Suprapubic skin (tissue), 4 donors: ENCODE measurements at places on chromosomes 16 and 17.

GRCh38 chr17:32793841-32794240 lies 83.1 kb downstream of the MYO1D start:
- H3K4me1 ChIP-seq, result peaks cover 11% of the 10 kb centered on the region
- no peak overlapping the region for H3K4me3 ChIP-seq
- no peaks in the 10 kb centered on the region for H3K27me3 ChIP-seq
- DNase-seq, result no peak
- H3K27ac ChIP-seq, result no peak overlapping the region
- no peaks in the 10 kb centered on the region for H3K36me3 ChIP-seq

GRCh38 chr16:56349711-56350161 lies 75.6 kb downstream of the AMFR start:
- no peaks in the 10 kb centered on the region for H3K27me3 ChIP-seq
- H3K36me3 ChIP-seq, result no peaks in the 10 kb centered on the region
- H3K4me3 ChIP-seq, result no peak overlapping the region
- H3K27ac ChIP-seq, result no peak overlapping the region

- H3K27me3 ChIP-seq, result no peaks in the 10 kb centered on the region
- DNase-seq, result no peak
- no peak overlapping the region for H3K4me3 ChIP-seq
- no peaks in the 10 kb centered on the region for H3K36me3 ChIP-seq
These were observed 969.7 kb downstream of the CDH11 start for GRCh38 chr16:64151990-64152767.

- H3K27me3 ChIP-seq, result no peaks in the 10 kb centered on the region
- peak overlapping the region; percentile 78 for H3K27ac ChIP-seq
- H3K36me3 ChIP-seq, result no peaks in the 10 kb centered on the region
- peak overlapping the region; percentile 13 for H3K4me3 ChIP-seq
- H3K4me1 ChIP-seq, result peaks cover 86% of the 10 kb centered on the region
These were observed 47.8 kb downstream of the ANKRD11 start for GRCh38 chr16:89442588-89442987.

GRCh38 chr17:61834610-61835009 lies 28.7 kb downstream of the BRIP1 start:
- no peaks in the 10 kb centered on the region for H3K4me1 ChIP-seq
- no peaks in the 10 kb centered on the region for H3K27me3 ChIP-seq

- H3K27ac ChIP-seq, result no peak overlapping the region
- H3K4me3 ChIP-seq, result peak overlapping the region; percentile 23
- peaks cover 27% of the 10 kb centered on the region for H3K4me1 ChIP-seq
- peaks cover 47% of the 10 kb centered on the region for H3K27me3 ChIP-seq
- DNase-seq, result no peak
These were observed 2.5 kb upstream of the CDH3 start for GRCh38 chr16:68642436-68643101.

- peak overlapping the region; percentile 99 for H3K4me3 ChIP-seq
- H3K36me3 ChIP-seq, result peaks cover 25% of the 10 kb centered on the region
- no peak for DNase-seq
- H3K4me1 ChIP-seq, result peaks cover 31% of the 10 kb centered on the region
- H3K27me3 ChIP-seq, result no peaks in the 10 kb centered on the region
These were observed 1.5 kb downstream of the FLCN start for GRCh38 chr17:17235212-17236174.

- no peaks in the 10 kb centered on the region for H3K27me3 ChIP-seq
- no peak overlapping the region for H3K4me3 ChIP-seq
- peaks cover 18% of the 10 kb centered on the region for H3K36me3 ChIP-seq
These were observed 28.4 kb downstream of the HAPSTR1 start for GRCh38 chr16:9119795-9120194.

GRCh38 chr16:89015271-89015859 lies 38.4 kb upstream of the CBFA2T3 start:
- no peaks in the 10 kb centered on the region for H3K36me3 ChIP-seq
- H3K27me3 ChIP-seq, result peaks cover 58% of the 10 kb centered on the region
- H3K27ac ChIP-seq, result no peak overlapping the region
- DNase-seq, result peak; percentile 64
- no peak overlapping the region for H3K4me3 ChIP-seq
- H3K4me1 ChIP-seq, result no peaks in the 10 kb centered on the region

DNA sequence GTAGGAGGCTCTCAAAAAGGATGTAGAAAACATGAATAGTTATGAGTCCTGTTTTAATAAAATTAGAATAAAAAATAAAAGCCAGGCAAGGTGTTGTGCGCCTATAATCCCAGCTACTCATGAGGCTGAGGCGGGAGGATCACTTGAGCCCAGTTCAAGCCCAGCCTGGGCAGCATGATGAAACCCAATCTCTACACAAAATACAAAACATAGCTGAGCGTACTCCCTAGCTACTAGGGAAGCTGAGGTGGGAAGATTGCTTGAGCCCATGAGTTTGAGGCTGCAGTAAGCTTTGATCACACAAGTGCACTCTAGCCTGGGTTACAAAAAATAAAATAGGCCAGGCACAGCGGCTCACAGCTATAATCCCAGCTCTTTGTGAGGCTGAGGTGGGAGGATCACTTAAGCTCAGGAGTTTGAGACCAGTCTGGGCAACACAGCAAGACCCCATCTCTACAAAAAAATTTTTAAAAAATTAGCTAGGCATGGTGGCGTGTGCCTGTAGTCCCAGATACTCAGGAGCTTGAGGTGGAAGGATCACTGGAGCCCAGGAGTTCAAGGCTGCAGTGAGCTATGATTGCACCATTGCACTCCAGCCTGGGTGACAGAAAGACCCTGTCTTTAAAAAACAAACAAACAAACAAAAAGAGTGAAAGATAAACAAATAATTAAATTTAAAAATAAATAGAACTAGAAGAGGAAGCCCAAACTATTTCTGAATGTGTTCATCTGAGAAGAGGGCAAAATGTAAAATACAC lies 17.2 kb upstream of the PRM1 start:
- H3K4me3 ChIP-seq, result no peak overlapping the region
- no peak for DNase-seq

DNA sequence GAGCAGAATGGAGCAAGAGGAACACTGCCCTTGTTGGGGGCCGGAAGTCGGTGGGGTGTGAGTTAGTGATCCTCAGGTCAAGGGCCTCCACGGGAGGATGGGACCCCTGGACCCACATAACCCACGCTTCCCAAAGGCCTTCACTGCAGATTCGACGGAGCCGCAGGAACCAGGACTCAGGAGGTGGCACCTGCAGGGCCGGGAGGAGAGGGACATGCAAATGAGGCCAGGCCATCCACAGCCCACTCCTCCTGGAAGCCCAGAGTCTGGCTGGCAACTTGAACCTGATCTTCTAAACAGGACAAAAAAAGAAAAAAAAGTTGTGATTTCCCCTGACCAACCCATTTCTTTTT lies 299.9 kb downstream of the SOX9 start:
- H3K4me1 ChIP-seq, result peaks cover 32% of the 10 kb centered on the region
- no peak overlapping the region for H3K27ac ChIP-seq
- H3K27me3 ChIP-seq, result no peaks in the 10 kb centered on the region
- H3K4me3 ChIP-seq, result no peak overlapping the region
- no peaks in the 10 kb centered on the region for H3K36me3 ChIP-seq

GRCh38 chr17:77704048-77704815 lies 254.3 kb upstream of the TNRC6C start:
- H3K27ac ChIP-seq, result no peak overlapping the region
- no peaks in the 10 kb centered on the region for H3K4me1 ChIP-seq
- H3K4me3 ChIP-seq, result no peak overlapping the region
- peaks cover 12% of the 10 kb centered on the region for H3K27me3 ChIP-seq
- H3K36me3 ChIP-seq, result no peaks in the 10 kb centered on the region
- DNase-seq, result no peak

DNA sequence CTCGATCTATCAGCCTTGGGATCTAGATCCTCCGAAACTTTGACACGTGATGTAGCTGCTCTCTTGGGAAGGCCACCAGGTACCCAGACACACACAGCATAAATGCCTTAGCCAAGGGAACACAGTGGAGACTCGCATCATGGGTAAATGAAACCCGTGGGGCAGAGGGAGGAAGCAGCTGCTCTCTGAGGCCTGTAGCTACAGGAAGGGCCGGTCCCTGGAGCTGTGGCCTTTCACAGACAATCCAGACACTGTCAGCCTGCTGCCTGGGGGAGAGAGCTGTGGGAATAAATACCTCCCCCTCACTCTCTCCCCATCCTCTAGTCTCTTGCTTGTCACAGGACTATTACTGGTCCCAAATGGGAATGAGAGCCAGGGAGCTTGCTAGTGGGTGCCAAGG lies 351.2 kb downstream of the UTP18 start:
- no peak overlapping the region for H3K4me3 ChIP-seq
- no peak overlapping the region for H3K27ac ChIP-seq
- H3K27me3 ChIP-seq, result peaks cover 5% of the 10 kb centered on the region

- H3K27ac ChIP-seq, result no peak overlapping the region
- no peak overlapping the region for H3K4me3 ChIP-seq
- DNase-seq, result no peak
- H3K4me1 ChIP-seq, result peaks cover 21% of the 10 kb centered on the region
- no peaks in the 10 kb centered on the region for H3K36me3 ChIP-seq
These were observed 18.9 kb upstream of the PRM1 start for GRCh38 chr16:11299865-11300559.

DNA sequence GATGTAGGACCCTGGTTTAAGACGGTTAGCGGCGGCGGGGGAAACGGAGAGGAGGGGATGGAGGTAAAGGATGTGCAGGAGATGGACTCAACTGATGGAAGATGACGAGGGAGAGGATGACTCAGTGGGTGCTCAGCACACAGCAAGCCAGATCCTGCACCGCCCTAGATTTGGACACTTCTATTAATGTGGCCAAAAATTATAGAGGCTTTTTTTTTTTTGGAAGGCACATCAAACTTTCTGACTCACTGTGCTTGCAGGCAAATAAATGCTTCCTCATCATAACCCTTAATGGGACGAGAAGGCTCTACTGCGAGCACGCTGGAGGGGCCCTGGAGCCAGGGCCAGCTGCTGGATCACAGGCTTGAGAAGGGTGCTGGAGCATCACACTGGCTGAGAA lies 36.0 kb downstream of the RTN4RL1 start:
- H3K27me3 ChIP-seq, result no peaks in the 10 kb centered on the region
- H3K36me3 ChIP-seq, result no peaks in the 10 kb centered on the region
- peak overlapping the region; percentile 81 for H3K27ac ChIP-seq
- H3K4me1 ChIP-seq, result peaks cover 37% of the 10 kb centered on the region
- no peak overlapping the region for H3K4me3 ChIP-seq
- DNase-seq, result peak; percentile 75

GRCh38 chr16:53090591-53091411 lies 36.0 kb downstream of the CHD9 start:
- H3K27me3 ChIP-seq, result no peaks in the 10 kb centered on the region
- peaks cover 84% of the 10 kb centered on the region for H3K4me1 ChIP-seq
- peak overlapping the region; percentile 91 for H3K27ac ChIP-seq
- peak; percentile 96 for DNase-seq

DNA sequence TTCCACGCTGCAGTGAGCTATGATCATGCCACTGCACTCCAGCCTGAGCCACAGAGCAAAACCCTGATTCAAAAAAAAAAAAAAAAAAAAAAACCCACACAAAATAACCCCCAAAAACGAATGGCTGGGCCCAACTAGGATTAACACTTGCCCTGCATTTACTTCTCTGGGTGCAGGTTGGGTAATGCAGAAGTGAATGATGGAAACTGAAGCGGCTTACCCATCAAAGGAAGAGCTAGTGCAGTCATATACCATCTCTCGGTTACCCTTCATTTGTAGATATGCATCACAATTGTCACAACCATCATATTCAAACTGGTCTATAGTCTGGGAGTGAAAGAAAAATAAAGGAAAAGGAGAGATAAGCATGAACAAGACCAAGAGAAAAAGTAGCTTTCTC lies 819 bp downstream of the SUPT4H1 start:
- no peak overlapping the region for H3K27ac ChIP-seq
- H3K27me3 ChIP-seq, result no peaks in the 10 kb centered on the region
- peak overlapping the region; percentile 95 for H3K4me3 ChIP-seq
- H3K36me3 ChIP-seq, result peaks cover 44% of the 10 kb centered on the region
- peaks cover 23% of the 10 kb centered on the region for H3K4me1 ChIP-seq
- DNase-seq, result no peak

- H3K4me1 ChIP-seq, result no peaks in the 10 kb centered on the region
- no peak overlapping the region for H3K4me3 ChIP-seq
- no peak for DNase-seq
- no peak overlapping the region for H3K27ac ChIP-seq
- H3K36me3 ChIP-seq, result no peaks in the 10 kb centered on the region
These were observed 664.5 kb downstream of the WWOX start for GRCh38 chr16:78763821-78764440.

- H3K27me3 ChIP-seq, result no peaks in the 10 kb centered on the region
- H3K36me3 ChIP-seq, result no peaks in the 10 kb centered on the region
- peak overlapping the region; percentile 80 for H3K4me3 ChIP-seq
- DNase-seq, result no peak
These were observed 797 bp upstream of the RAB11FIP3 start for GRCh38 chr16:424623-425081.

- no peak overlapping the region for H3K4me3 ChIP-seq
- no peaks in the 10 kb centered on the region for H3K36me3 ChIP-seq
- H3K4me1 ChIP-seq, result peaks cover 57% of the 10 kb centered on the region
- H3K27me3 ChIP-seq, result no peaks in the 10 kb centered on the region
These were observed 2.9 kb upstream of the WIPI1 start for GRCh38 chr17:68460146-68460545.

DNA sequence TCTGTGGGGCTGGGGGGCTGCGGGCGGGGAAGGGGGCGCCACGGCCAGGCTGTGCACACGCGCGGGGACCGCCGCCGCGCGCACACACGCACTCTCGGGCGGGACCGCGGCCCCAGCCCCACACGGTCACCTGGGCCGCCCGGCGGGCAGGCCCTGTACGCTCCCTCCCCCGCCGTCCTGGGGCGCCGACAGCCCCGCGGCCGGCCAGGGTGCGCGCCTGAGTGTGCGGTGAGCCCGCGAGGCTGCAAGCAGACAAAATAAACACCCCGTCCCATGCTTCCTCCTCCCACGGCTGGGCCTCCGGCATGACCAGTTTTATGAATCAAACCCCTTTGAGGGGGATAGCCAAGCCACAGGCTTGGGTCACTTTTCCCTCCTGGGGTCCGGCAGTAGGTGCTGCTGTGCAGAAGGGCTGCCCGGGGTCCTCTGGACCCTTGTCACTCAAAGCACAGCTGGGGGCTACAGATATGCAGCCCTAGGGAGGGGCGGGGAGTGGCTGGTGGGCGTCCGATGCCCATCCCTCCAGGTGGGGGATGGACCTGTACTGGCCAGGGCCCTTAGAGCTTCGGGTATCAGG lies 441 bp downstream of the VASN start:
- no peaks in the 10 kb centered on the region for H3K36me3 ChIP-seq
- H3K27ac ChIP-seq, result peak overlapping the region; percentile 87
- peaks cover 90% of the 10 kb centered on the region for H3K4me1 ChIP-seq
- peak overlapping the region; percentile 86 for H3K4me3 ChIP-seq
- no peak for DNase-seq
- no peaks in the 10 kb centered on the region for H3K27me3 ChIP-seq
